Stimulated activated CD4-positive, alpha-beta T cell treated with anti-CD3 and anti-CD28 coated beads, Interleukin-15, amount 100 ng/mL, for 48 hours (primary cell): ENCODE measurements at places on chromosomes 1 and 21.

DNA sequence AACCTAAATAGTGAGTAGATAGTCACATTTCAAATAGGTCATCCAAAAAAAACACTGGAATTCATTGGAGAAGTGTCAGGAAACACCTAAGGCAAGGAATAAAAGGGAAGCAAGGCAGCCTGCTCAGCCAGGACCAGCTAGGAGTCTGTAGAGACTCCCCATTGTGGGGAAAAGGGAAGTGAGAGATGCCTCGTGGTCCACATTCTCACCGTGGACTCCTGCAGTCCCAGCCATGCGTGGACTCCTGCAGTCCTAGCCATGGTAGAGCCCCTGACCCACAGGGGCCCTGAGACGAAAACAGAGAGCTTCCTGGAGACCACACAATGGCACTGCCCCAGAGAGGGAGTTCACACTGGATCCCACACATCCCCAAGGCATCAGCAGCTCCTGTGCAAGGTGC is 97.5 kb downstream of the LRIG2 start:
- no peak for DNase-seq

DNA sequence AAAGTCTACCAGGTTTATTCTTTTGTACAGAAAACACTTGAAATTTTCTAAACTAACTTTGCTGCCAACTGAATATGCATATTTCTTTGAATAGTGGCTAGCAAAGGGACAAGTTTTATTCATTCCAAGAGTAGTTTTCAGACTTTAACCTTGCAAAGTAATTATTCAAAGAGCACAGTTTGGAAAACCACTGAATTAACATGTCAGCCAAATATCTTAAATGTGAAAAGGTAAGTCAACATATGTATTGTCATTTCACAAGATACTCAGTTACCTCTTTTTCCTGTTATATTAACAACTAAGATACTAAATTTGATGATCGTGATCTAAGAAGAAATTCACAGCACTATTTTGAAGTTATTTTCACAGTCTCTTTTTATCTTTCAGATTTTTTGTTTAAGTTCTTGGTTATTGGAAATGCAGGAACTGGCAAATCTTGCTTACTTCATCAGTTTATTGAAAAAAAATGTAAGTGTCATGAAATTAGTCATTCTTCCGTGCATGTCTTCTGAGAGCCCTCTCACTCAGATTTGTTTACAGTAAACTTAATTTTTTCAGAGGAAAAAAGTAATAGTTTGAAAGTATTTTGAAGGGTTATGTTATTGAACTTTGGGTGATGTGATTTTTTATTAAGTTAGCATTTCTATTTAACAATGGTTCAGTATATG is 15.3 kb downstream of the RAB4A start:
- DNase-seq = no peak

- no peak for DNase-seq
Observed at GRCh38 chr21:21332492-21332891, 334.3 kb downstream of the NCAM2 start.

- DNase-seq = no peak
Observed at GRCh38 chr1:32863218-32863880, 7.4 kb downstream of the FNDC5 start.

DNA sequence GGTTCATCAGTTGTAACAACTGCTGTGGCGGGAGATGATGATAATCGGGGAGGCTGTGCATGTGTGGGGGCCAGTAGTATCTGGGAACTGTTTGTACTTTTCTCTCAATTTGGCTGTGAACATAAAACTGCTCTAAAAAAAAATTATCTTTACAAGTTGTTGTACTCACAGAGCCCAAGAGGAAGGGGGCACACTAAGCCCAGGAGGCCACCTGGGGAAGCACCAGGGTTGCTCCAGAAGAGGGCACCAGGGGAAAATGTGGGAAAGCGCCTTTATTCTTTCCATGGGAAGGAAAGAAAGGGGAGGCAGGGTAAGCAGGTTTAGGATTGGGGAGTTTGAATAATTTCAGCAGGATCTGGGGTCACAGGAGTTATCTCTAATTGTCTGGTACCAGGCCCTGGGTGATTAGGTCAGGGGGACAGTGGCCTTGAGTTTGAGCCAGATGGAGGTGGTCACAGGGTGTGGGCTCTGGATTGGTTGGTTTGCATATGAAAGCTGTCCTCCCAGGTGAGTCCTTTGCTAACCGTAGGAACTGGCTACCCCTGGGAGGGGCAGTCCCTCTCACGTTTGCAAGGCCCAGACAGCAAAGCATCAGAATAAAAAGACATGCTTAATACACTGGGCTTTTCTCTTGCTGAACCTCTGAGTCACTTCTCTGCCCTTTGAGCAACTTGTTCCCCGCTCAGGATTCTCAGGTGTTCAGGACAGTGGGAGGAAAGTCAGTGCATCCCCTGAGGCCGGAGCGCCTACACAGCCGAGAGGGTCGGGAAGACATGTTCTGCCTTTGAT is 11.2 kb downstream of the MYOC start:
- DNase-seq = no peak

- DNase-seq = no peak
Observed at GRCh38 chr1:204296431-204296988, 63.2 kb downstream of the PLEKHA6 start.

GRCh38 chr1:226414098-226414698 is 6.3 kb upstream of the PARP1 start:
- DNase-seq = no peak

DNA sequence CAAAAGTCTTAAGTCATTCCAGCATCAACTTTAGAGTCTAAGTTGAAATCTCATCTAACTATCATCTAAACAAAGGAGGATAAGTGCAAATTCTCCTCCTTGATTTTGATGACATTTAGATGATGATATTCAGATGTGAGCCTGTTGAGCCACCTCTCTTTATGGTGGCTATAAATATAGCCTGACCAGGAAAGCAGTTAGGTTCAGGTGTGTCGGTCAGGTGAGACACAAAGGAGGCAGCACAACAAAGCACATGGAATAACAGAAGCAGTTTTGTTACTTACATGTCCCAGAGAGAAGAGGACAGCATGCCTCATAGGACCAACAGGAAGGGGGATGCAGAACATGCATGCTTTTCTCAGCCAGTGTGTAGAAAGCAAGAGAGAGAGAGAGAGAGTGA is 30.6 kb upstream of the PLA2G2A start:
- no peak for DNase-seq

DNA sequence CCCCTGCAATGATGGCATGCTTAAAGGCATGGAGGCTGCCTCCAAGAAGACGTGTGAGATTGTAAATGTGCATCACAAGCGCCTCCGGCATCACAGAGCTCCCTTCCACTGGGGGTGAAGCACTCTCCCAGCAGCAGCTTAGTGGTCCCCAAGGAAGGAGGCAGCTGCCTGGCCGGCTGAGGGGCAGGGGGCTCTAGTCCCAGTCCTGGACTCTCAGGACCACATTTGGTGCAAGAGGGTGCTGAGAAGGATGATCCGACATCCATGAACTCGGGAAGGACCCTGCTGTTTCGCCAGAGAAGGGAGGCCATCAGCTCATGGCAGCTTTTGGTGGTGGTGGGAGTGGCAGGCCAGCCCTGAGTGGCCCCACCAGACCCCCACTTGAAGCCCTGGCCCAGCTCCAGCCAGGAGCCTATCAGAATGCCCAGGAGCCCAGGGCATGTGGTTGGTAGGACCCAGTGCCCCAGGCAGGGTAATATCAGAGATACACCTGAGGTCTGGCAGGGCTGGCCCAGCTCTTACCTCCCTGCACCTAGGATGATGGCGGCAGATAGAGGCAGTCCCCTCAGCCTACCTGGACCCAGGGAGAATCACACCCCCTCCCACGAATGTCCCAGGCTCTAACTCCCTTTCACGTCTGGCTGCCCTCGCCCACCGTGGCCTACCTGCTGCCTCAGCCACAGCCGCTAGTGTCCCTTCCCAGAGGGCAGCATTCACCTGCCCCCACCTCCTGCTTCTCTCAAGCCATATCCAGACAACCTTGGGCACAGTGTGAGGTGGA is 2.4 kb upstream of the WNT9A start:
- no peak for DNase-seq

DNA sequence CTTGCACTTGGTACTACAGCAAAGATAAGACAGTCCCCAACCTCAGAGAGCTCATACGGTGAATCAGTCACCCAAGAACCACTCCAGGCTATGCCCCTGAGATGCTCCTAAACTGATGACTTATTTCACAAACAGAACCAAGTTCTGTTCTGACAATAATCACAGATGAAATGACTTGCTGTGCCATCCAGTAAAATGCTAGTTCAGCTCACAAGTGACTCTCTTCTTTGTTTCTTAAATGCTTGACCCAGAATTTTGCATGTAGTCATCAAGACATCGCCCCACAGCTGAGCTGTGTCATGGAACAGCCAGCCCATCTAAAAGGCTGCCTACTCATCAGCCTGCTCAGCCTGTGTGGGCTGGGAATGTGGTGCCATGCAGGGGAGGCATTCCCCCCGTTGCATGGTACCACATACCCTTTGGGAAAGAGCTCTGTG is 6.1 kb upstream of the SLC19A2 start:
- DNase-seq = peak; percentile 47

- no peak for DNase-seq
Observed at GRCh38 chr1:186950547-186950946, 121.8 kb downstream of the PLA2G4A start.

GRCh38 chr1:108503062-108503733 is 53.1 kb downstream of the NBPF6 start:
- no peak for DNase-seq

- peak; percentile 68 for DNase-seq
Observed at GRCh38 chr21:36320421-36321324, 676 bp downstream of the MORC3 start.

GRCh38 chr1:97986041-97987005 is 65.5 kb upstream of the DPYD start:
- no peak for DNase-seq

DNA sequence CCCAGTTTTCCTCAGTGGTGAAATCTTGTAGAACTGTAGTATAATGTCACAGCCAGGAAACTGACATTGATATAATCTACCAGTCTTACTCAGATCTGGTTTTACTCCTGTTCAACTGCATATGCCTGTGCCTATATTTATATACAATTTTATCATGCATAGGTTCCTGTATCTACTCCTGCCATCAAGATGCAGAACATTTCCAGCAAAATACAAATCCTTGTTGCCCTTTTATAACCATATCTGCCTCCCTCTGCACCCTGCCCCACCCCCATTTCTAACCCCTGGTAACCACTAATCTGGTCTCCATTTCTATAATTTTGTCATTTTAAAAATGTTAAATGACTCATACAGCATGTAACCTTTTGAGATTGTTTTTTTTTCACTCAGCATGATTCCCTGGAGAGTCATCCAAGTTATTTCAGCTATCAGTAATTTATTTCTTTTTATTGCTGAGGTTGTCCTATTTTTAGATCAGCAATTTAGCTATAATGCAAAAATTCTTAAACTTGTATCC is 8.1 kb downstream of the UTP25 start:
- peak; percentile 15 for DNase-seq

- no peak for DNase-seq
Observed at GRCh38 chr1:8908388-8909151, 30.1 kb upstream of the ENO1 start.

DNA sequence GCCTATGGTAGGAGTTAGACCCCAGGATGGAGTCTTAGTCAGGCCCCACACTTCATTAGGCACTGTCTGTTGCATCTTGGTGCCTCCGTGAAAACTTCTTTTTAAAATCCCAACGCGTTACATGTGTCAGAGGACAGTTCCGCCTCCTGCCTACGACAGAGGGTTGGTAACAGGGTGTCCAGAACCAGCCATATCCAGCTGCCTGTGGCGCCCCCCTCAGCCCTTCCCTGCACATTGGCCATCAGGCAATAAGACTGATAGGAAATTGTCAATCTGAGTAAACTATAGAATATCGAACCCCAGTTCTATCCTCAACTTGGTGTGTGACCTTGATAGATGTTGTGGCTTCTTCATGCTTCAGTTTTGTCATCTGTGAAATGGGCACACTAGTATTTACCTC is 108.6 kb upstream of the CSF3R start:
- no peak for DNase-seq

DNA sequence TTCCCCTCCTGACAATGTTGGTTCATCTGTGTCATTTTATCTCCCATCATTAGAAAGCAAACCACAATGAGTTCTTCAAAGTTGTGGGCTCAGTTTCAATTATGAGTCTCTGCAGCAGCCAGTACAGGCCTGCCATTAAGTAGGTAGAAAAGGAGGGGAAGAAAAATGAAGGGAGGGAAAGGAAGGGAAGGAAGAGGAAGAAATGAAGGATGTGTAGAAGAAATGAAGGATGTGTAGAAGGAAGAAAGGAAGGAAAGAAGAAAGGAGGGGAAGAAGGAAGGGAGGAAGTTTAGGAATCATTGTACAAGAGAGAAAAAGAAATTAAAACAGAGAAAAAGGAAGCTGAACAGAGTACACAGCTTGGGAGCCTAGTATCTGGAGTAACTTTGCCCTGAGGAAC is 498.3 kb upstream of the DAB1 start:
- DNase-seq = no peak

DNA sequence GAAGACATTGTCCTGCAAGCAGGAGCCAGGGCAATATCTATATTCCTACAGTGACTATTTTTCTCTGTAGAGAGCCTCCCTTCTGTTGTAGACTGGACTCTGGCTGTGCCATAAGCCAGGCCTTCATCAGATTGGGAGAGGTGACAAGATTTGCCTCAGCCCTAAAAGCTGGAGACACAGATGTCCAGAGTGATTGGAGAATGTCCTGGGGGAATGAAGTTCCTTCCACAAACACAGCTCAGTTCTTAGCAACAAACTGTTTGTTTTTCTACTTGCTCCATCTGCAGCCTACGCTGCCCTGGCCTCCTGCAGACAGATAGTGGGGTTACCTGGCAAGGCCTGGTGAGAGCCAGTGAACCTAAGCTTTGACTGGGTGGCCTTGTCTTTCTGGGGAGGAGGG is 29.9 kb upstream of the SNX27 start:
- no peak for DNase-seq
